Retina (tissue), 1 donor: ENCODE measurements at places on chromosomes 3 and 15.
A peak's percentile ranks its signal among the peaks of the same experiment; 100 is the strongest.

GRCh38 chr15:68808770-68809169, 11.9 kb downstream of the ANP32A start:
- DNase-seq = peak; percentile 35

DNA sequence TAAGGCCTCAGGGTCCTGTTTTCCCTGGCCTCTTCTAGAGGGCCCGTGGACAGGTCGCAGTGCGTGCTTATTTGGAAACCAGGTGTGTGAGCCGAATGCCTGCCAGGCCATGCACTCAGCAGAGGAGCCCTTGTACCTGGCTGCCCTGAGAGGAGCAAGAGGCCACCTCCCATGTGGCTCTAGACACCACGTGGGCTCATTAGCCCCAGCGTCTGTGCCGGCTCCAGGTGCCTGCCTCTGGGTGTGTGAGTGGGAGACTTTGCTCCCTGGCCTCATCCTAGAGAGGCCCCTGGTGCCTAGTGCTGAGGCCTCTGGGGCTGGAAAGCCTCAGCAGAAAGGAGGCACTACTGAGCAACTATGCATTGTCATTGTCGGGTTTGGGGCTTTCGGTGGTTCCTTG, 50.4 kb downstream of the KLF13 start:
- DNase-seq = no peak

- DNase-seq = no peak
Measured at GRCh38 chr15:40695469-40695890, 506 bp downstream of the RAD51 start.

GRCh38 chr3:140767566-140767965, 89.7 kb downstream of the TRIM42 start:
- DNase-seq = no peak

DNA sequence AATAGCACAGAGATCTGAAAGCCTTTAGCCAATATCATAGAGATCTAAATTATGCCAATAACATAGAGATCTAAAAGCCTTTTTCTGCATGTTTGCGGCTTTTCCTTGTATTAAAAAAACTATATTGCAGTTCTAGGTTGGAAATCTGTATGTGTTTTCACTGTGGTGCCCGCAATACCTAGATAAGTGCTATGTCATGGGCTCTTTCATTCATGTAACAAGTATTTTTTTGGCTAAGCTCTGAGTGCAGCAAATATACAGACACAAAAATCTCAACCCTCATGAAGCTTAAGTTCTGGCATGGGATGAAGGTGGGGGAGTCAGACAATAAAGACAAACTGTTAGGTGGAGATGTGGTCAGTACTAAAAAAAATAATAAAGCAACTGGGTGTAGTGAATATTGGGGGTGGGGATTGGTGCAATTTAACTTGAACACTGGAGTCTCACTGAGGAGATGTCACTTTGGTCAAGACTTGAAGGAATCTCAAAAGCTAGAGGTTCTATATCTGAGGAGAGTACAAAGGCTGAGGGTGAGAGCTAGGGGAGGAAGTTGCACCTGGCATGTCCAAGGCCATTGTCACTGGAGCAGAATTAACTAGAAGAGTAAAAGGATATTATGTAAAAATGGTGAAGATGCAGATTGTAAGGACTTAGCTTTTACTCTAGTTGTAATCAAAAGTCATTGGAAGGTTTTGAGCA, 973 bp downstream of the BUB1B start:
- no peak for DNase-seq

DNA sequence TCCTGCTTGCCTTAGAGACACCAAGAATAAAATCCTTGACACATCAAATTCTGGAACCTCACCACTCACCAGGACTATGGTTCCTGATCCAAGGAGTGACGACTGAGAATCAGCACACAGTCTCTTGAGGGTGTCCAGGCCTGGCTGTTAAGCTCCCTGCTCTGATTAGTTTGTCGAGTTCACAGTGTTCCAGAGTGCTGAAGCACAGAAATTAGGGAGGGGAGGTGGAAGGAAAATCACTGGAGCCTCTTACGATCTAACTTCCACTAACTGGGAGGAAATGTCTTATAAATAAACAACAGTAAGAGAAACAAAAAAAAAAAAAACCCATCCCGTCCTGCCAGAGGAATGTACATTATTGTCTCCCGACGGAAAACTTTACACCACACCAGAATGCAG, 330.2 kb downstream of the TIGIT start:
- DNase-seq = no peak

- no peak for DNase-seq
Measured at GRCh38 chr15:52162876-52163275, 28.3 kb downstream of the GNB5 start.

DNA sequence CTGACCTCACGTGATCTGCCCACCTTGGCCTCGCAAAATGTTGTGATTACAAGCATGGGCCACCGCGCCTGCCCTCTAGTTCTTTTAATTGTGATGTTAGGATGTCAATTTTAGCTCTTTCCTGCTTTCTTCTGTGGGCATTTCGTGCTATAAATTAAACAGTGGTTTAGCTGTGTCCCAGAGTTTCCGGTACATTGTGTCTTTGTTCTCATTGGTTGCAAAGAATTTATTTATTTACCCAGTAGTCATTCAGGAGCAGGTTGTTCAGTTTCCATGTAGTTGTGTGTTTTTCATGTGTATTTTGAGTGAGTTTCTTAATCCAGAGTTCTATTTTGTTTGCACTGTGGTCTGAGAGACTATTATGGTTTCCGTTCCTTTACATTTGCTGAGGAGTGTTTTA, 30.1 kb downstream of the MYRIP start:
- DNase-seq = no peak

- no peak for DNase-seq
Measured at GRCh38 chr3:72964633-72965032, 32.0 kb upstream of the PPP4R2 start.

DNA sequence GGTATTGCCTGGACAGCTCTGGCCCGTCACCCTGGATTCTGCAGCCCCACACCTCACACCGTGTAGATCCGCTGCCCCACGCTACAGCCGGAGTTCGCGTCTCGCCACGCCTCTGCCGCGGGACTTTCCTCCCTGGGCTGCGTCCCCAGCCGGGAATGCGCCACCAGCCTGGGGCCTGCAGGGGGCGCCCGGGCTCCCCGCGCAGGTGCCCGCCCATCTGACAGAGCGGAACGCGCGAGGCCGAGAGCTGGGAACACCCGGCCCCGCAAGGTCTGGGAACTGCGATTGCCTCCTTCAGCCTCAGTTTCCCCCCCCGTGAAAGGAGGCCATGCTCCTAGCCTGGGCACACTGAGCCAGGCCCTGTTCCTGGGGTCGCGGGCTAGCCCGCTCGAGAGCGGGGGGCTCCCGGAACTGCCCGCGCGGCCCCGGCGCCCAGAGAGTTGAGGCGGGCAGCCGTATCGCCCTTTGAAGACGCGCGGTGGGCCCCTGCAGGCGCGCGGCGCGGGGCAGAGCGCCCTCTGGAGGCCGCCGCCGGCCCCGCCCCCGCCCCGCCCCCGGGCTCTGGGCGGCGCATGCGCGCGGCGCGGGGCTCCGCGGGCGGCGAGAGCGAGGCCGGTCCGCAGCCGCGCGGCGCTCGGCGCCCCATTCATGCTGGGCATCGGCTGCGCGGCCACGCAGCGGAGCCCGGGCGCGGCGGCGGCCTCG, at the start of gene PLXNA1:
TSS of gene PLXNA1 (plus strand) at position 645 of the 705 bp plus-strand sequence. CDS start 5,479 bp downstream, outside the sequence.
- DNase-seq = peak; percentile 89

GRCh38 chr3:126985132-126985985, 2.4 kb downstream of the PLXNA1 start:
- DNase-seq = peak; percentile 42

GRCh38 chr15:42059661-42060476, 34.5 kb downstream of the PLA2G4D start:
- peak; percentile 51 for DNase-seq

DNA sequence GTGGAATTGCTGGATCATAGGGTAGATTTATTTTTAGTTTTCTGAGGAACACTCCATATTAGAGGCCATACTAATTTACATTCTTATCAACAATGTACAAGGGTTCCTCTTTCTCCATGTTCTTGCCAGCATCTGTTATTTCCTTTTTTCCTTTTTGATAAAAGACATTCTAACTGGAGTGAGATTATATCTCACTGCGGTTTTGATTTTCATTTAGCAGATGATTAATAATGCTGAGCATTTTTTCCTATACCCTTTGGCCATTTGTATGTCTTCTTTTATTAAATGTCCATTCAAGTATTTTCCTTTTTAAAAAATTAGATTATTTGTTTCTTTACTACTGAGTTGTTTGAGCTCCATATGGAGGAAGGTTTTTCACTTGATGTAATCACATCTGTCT, 1189.5 kb downstream of the ZPLD1 start:
- no peak for DNase-seq

DNA sequence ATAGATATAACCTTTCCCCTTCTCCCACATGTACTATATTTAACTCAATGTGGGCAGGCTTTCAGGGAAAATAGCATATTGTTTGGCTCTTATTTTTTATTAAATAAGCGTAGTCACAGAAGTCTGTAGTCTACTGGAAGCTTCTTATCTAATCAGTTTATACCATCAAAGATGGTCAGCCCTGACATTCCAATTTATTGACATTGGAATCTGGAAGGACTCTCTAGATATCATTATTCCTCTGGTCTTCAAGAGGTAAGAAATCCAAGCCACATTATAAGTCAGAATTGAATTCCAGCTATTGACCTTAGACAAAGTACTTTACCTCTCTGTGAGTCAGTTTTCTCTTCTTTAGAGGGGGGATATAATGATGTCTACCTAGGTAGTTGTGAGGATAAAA, 38.5 kb upstream of the SCAANT1 start:
- no peak for DNase-seq

DNA sequence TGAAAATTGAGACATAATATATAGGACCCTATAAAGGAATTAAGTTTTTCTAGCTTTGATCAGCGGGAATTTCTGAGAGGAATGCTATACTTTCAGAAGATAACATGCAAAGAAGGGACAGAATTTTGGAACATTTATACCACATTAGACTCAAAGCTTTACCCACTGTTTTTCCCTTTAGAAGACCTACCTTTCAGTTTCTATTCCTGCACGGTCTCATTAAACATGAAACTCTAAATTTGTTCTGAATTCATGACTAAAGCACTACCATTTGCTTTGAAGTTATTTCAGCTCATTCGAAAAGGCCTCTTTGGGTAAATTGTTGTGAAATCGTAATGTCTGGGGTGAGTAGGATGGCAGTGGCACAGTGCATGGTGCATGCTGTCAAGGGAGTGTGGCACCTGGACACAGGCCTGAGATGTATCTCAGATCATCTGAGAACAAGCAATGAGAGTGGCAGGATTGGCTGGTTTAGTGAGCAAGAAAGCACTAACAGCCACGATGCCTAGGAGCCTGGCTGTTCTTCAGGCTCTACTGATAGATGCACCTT, 42.5 kb downstream of the CHCHD4 start:
- no peak for DNase-seq

DNA sequence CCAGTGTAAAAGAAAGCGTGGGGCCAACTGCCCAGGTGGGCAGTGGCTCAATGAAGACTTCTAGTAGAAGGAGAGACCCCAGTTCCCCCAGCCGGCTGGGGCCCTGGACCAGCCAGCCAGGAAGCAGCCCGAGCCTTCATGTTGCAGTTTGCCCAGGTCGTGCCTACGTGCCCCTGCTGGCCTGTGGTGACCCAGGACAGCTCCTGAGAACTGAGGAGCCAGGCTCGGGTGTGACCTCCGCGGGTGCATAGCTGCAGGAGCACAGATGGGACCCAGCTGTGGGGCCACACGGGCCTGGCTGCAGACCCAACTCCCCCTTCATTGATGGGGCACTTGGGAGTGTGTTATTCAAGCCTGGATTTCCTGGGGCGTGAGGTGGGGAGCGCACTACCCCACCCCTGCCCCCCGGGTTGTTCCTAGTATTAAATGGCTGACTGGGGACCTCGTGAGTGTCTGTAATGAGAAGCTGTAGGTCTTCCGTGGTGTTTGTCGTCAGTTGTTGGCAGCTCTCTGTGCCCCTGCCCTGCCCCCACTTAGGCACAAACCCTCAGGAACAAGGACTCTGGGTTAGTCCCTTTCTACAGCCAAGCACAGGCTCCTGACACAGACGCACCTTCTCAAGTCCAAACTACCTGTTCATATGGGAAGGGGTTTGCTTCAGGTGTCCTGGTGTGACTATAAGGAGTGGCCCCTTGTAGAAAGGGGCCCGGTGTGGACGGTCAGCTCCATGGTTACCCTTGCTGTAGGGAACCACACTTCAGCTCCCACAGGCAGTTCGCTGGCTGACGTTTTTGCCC, 39.1 kb downstream of the IDH2 start:
- DNase-seq = no peak

GRCh38 chr15:65192016-65192415, 6.9 kb upstream of the CLPX start:
- DNase-seq = no peak

- DNase-seq = peak; percentile 18
Measured at GRCh38 chr15:29130951-29131839, 138.4 kb downstream of the NSMCE3 start.

DNA sequence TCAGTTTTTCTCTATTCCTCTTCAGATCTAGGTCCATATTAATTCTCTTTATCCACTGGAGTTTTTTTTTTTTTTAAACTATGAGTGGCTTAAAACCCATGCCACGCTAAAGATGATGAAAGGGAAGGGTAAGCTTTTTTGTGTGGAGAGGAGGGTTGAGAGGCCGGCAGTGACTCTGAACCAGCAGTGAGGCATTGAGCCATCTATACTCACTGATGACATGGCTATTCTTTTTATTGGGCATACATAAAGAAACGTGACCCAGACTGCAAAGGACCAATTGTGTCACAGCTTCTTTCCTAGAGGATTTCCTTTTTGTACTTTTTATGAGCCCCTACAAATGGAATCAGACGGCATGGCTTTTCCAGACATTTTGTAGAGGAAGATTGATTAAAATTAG, 662.2 kb downstream of the AGBL1 start:
- no peak for DNase-seq

- DNase-seq = no peak
Measured at GRCh38 chr15:56838085-56838484, 80.4 kb upstream of the TCF12 start.

GRCh38 chr3:53051929-53052328, 6.1 kb upstream of the SFMBT1 start:
- DNase-seq = no peak

DNA sequence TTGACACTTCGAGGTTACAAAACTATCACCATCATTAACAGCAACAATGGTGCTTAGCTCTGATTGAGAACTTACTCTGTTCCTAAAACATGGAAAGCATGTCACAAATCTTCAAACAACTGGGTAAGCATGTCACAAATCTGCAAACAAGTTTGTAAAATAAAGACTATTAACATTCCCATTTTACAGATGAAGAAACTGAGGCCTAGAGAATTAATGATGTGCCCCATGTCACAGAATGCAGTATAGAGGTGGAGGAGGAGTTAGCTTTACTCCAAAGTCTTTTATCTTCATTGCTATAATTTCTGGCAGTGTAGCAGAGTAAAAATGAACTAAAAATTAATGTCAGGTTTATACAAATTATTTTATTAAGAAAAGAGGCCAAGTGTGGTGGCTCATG, 73.4 kb downstream of the NR2F2 start:
- no peak for DNase-seq

- DNase-seq = no peak
Measured at GRCh38 chr3:40605960-40606359, 81.2 kb downstream of the ZNF621 start.

DNA sequence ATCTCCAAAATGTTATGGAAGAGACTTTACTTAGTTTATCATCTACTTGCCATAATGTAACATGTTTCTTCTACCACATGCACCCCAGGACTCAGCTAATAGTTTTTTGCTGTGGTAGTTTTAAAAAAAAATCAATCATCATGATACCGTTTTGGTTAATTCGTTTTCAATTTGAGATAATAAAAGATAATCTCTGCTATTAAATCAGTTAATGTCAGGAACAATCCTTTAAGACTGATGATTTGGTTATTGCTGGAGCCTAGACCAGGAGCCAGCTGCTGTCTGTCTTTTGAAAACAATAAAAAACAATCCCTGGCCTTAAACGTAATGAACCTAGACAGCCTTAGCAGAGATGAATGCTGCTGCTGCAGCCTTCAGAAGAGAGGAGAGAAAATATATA, 403.7 kb downstream of the OXSM start:
- DNase-seq = no peak
